ENCODE measurements at places on chromosomes 6 and 20.

GRCh38 chr20:43658723-43659419 is 8.0 kb upstream of the MYBL2 start:
- DNase-seq, result no peak

GRCh38 chr6:154410619-154411072 is 54.0 kb upstream of the IPCEF1 start:
- DNase-seq, result peak; percentile 91

DNA sequence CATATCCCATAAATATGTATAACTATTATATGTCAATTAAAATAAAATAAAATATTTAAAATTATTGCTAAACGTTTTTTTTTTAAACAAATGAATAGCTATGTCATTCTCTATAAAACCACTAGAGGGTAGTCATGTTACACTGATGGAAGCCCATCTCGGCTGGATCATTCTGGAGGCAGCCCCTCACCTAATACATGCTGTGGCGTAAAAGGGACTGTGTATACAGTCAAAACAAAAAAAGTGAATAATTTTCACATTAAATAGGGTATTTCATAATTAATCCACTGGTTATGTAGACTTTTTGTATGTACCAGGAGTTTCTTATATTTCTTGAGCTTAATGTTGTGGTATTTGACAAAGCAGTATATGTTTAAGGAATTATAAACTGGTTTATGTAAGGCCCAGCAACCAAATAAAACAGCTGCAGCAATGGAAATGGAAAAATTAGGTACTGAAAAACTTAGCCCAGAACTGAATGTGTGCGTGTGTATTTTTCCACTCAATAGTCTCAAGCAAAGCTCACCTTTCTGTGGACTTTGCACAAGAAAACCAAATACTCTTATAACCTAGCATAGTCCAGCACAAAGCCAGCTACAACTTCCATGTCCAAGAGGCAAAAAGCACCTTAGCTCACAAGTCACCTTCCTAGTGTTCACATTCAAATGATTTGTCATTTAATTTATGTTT is 81.7 kb downstream of the COL9A1 start:
- DNase-seq, result peak; percentile 17

DNA sequence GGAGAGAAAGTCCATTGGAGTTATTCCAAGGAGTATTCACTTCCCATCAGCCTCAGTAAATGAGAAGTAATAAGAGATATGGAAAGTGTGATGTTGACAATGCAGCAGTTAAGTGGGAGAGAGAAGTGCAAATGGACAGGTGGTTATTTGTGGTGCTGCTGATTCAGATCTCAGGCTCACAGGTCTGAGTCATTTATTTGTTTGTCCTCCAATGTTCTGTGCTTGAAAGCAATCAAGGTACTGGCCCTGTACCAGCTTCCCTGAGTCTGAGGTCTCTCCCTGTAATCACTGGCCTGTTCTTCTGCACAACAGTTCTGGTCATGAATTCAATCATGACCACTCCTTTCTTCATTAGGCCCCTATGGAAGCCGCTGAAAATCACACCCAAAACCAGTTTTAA is 827.7 kb downstream of the MAFB start:
- DNase-seq, result no peak

DNA sequence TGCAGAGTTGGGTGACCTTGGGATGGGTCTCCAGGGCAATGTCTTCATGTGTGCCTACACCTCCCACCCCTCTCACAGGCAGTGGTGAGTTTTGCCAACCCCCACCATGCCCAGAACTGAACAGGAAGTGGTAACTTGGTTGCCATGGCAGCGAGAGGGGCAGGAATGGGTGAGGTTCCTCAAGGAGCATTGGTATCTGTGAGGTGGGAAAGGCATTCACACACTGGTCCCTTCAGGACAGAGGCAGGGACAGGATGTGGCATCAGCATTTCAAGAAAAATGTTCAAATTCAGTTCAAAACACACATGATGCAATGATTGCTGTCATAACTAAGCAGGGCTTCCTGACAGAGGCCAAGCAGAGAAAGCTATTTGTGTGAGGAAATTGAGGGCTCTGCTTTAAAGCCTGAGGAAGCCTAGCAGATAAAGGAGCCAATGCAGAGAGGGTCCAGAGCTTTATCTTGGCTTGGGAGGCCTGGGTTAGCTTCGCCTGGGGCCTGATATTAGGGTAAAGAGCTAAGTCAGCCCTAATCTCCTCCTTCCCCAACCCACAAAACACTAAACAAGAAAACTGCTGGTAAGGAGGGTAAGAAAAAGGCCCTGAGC is 551 bp downstream of the TREML2 start:
- DNase-seq, result no peak
